ENCODE measurements at places on chromosomes 5 and 9.

GRCh38 chr5:88388476-88389337 is 120.1 kb upstream of the TMEM161B start:
- no peak overlapping the region for H3K4me3 ChIP-seq
- H3K4me1 ChIP-seq, result no peaks in the 10 kb centered on the region
- no peaks in the 10 kb centered on the region for H3K36me3 ChIP-seq
- H3K27me3 ChIP-seq, result no peaks in the 10 kb centered on the region
- no peak overlapping the region for H3K27ac ChIP-seq
- no peak for DNase-seq

GRCh38 chr5:120419127-120419526 is 45.0 kb upstream of the PRR16 start:
- H3K36me3 ChIP-seq, result no peaks in the 10 kb centered on the region
- no peak overlapping the region for H3K4me3 ChIP-seq
- no peak for DNase-seq

GRCh38 chr5:31186672-31187267 is 6.7 kb upstream of the CDH6 start:
- DNase-seq, result no peak
- no peak overlapping the region for H3K27ac ChIP-seq
- no peaks in the 10 kb centered on the region for H3K36me3 ChIP-seq
- no peaks in the 10 kb centered on the region for H3K4me1 ChIP-seq

DNA sequence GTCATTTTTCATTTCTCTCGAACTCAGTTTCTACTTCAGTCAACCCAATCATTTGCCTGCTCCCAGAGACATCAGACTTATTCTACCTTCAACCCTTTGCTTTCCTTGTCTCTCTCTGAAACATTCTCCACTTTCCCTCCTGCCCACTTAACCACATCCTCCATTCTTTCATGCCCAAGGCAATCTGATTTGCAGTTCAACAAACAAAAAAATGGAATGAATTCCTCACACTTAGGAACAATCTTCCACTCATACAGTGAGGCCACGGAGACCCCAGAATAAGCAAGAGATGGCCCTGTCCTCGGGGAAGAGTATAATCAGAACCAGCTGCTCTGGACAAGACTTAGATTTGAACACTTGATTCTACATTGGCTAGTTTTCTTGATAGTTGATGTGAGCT is 180.5 kb downstream of the RFK start:
- no peaks in the 10 kb centered on the region for H3K36me3 ChIP-seq
- H3K4me3 ChIP-seq, result no peak overlapping the region
- H3K27ac ChIP-seq, result no peak overlapping the region
- H3K4me1 ChIP-seq, result no peaks in the 10 kb centered on the region
- H3K27me3 ChIP-seq, result no peaks in the 10 kb centered on the region
- DNase-seq, result no peak

DNA sequence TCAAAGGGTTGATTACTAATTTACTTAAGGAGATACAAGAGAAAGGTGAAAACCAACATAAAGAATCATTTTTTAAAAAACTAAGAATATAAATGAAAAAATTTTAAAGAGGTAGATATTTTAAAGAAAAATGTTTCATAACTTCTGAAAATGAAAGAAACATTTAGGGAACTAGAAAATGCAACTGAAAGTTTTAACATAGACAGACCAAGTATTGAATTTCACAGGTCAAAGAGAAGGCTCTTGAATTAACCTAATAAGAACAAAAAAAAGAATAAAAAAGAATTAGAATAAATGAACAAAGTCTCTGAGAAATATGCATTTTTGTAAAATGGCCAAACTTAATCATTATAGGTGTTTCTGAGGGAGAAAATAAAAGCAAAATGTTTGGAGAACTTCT is 16.1 kb upstream of the FAM174A start:
- no peak overlapping the region for H3K4me3 ChIP-seq
- H3K36me3 ChIP-seq, result no peaks in the 10 kb centered on the region
- H3K27ac ChIP-seq, result no peak overlapping the region
- DNase-seq, result no peak
- peaks cover 4% of the 10 kb centered on the region for H3K27me3 ChIP-seq

DNA sequence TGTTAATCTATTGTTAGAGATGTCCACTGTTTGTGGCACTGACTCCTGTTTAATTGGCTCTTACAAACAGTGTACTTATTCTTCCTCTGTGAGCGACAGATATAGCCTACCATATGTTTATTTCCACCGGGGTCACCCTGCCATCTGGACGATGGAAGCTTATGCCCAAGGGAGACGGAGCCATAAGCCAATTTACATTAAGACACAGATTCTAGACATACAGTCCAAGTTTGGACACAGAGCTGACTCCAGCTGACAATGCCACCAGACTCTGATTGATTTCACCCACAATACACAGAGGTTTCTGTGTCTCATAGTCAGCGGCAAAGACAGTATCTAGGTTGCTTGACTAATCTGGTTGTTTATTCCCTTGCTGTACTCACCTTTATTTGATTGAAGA is 198.9 kb downstream of the ENC1 start:
- no peaks in the 10 kb centered on the region for H3K4me1 ChIP-seq
- no peak overlapping the region for H3K27ac ChIP-seq
- H3K36me3 ChIP-seq, result no peaks in the 10 kb centered on the region
- no peaks in the 10 kb centered on the region for H3K27me3 ChIP-seq

GRCh38 chr5:622359-622758 is 10.2 kb downstream of the CEP72 start:
- no peaks in the 10 kb centered on the region for H3K27me3 ChIP-seq
- H3K27ac ChIP-seq, result no peak overlapping the region
- peaks cover 40% of the 10 kb centered on the region for H3K36me3 ChIP-seq
- H3K4me3 ChIP-seq, result no peak overlapping the region
- no peak for DNase-seq

- H3K4me1 ChIP-seq, result peaks cover 30% of the 10 kb centered on the region
- H3K27me3 ChIP-seq, result no peaks in the 10 kb centered on the region
- no peaks in the 10 kb centered on the region for H3K36me3 ChIP-seq
- no peak overlapping the region for H3K27ac ChIP-seq
- no peak for DNase-seq
Observed at GRCh38 chr9:120708526-120709224, 5.6 kb downstream of the MEGF9 start.

- no peak overlapping the region for H3K27ac ChIP-seq
- DNase-seq, result no peak
- H3K4me3 ChIP-seq, result no peak overlapping the region
- H3K27me3 ChIP-seq, result no peaks in the 10 kb centered on the region
- no peaks in the 10 kb centered on the region for H3K4me1 ChIP-seq
Observed at GRCh38 chr9:135550344-135550918, 4.5 kb downstream of the OBP2A start.

- no peak overlapping the region for H3K4me3 ChIP-seq
- no peaks in the 10 kb centered on the region for H3K36me3 ChIP-seq
- H3K27ac ChIP-seq, result no peak overlapping the region
Observed at GRCh38 chr9:104864675-104865104, 63.3 kb downstream of the ABCA1 start.

- no peak for DNase-seq
- no peak overlapping the region for H3K27ac ChIP-seq
- no peaks in the 10 kb centered on the region for H3K4me1 ChIP-seq
- no peaks in the 10 kb centered on the region for H3K27me3 ChIP-seq
- no peak overlapping the region for H3K4me3 ChIP-seq
Observed at GRCh38 chr9:118961857-118962256, 407.4 kb downstream of the BRINP1 start.

GRCh38 chr9:5839572-5839902 is 6.6 kb upstream of the ERMP1 start:
- no peak overlapping the region for H3K4me3 ChIP-seq
- H3K36me3 ChIP-seq, result no peaks in the 10 kb centered on the region
- H3K27ac ChIP-seq, result no peak overlapping the region
- H3K27me3 ChIP-seq, result no peaks in the 10 kb centered on the region
- peaks cover 39% of the 10 kb centered on the region for H3K4me1 ChIP-seq
